CD4-positive, alpha-beta T cell (primary cell): ENCODE measurements at places on chromosomes 7 and 10. TPM values are rescaled to one million over a fixed set of nuclear protein-coding genes. Genes with fewer than 3 reads are reported as not detected.

GRCh38 chr10:128475686-128476367 is 349.6 kb upstream of the MKI67 start:
- DNase-seq, result no peak

- no peak for DNase-seq
Measured at GRCh38 chr10:132374176-132374575, 22.8 kb upstream of the PWWP2B start.

GRCh38 chr7:47505312-47506007 is 76.5 kb downstream of the TNS3 start:
- DNase-seq, result no peak

DNA sequence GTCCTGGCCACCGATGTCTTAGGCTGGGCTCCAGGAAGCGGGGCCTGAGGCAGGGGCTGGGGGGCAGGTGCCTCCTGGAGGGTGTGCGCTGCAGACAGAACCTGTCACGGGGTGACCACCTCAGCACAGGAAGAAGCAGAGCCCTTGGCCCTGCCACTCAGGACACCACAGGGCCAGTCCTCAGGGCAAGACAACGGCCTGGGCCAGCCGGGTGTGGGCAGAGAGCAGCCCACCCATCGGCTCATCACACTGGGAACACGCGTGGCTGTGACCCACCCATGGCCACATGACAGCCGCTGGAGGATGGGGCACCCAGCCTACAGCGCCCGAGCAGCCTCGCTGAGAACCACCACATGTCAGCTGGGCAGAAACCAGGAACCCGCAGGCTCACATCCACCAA is 5.9 kb upstream of the DIP2C start:
- DNase-seq, result no peak

GRCh38 chr7:953547-954327 is 743 bp downstream of the ADAP1 start:
- DNase-seq, result peak; percentile 63

- no peak for DNase-seq
Measured at GRCh38 chr7:158128572-158128971, 459.1 kb downstream of the PTPRN2 start.

GRCh38 chr7:43834463-43835251 is 34.7 kb downstream of the MRPS24 start:
- peak; percentile 11 for DNase-seq

DNA sequence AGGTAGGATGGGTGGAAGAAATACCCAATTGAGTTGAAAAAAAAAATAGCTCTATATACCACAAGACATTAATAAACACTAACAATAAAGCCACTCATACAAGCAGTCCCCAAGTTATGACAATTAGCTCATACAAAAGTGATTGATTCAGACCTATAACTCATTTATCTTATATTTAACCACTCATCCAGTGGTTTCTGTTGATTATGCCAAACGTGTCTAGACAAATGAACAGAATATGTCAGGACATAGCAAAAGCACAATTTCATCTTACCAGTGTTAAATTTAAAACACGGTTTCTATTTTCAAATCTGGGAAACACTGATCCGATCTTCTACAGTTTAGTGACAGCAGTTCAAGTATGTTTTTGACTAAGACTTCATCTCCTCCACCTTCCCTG is 17.0 kb downstream of the ABI1 start:
- no peak for DNase-seq

DNA sequence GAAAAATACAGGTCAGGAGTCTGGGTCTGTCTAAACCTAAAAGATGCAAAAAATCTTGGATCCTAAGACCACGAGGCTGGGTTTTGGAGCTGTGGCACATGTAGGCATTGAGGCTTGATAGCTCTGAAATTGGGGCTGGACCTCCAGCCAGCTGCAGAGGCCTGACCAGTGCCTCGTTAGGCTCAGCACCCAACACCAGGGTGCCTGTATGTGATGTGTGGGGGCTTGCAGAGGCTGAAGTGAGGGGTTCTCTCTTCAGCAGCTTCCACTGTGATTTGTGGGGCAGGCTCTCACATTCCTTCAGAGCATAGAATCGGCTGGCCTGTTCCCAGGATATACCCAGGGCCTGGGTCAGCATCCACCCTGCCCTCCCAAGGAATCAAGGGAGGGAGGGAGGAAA is 247.8 kb downstream of the BUB3 start:
- no peak for DNase-seq

DNA sequence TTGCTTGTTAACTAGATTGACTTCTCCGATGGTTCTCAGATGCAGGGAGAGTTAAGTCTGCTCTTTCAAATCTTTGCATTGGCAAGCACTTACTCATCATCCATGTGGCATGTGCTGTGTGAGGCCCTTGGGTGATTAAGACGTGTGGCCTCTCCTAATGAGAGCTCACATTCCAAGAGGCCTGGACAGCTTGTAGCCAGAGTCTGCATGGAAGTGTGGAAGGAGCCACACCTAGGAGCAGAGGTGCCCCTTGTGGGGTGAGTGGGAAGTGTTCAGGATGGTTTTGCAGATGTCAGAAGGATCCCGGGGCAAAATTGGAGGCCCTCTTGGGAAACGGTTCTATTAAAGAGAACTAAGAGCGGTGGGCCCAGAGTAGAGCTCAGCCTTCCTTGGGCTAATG is 225.9 kb downstream of the PAXIP1 start:
- no peak for DNase-seq

DNA sequence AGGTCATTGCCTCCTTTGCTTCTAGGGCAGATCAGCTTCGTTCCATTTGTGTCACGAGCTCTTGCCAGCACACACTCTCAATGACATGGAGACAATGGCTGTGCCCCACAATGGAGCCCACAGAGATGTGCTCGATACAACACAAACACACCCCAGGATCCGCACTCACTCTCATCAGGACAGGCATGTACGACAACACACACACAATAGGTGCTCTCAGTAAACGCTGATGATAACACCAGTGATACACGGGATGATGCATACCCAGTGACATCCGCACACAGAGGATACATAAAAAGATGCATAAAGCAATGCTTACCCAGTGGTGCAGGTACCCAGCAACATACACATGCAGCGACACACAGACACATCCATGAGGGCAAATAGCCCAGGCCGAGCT is 61.2 kb upstream of the LBX1 start:
- no peak for DNase-seq

- DNase-seq, result no peak
Measured at GRCh38 chr7:24732646-24733413, 24.4 kb downstream of the GSDME start.

GRCh38 chr7:129574487-129574886 is 37.0 kb upstream of the NRF1 start:
- no peak for DNase-seq

GRCh38 chr7:19982841-19983835 is 209.7 kb upstream of the TMEM196 start:
- no peak for DNase-seq

- no peak for DNase-seq
Measured at GRCh38 chr7:140049339-140050024, 13.3 kb downstream of the PARP12 start.

DNA sequence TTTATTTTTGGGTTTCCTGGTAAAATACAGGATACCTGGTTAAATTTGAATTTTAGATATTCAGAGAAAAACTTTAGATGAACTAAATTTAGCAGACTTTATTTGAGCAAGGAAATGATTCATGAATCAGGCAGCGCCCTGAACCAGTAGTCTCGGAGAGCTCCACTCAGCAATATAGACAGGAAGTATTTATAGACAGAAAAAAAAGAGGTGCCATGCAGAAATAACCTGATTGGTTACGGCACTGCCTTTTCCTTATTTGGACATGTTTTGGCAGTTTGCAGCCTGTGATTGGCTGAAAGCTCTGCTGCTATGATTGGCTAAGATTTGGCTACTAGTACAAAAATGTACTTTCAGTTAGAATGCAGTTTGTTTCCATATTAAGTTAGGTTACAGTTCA is 198.3 kb upstream of the DKK1 start:
- no peak for DNase-seq

GRCh38 chr10:78821052-78821451 is 247.7 kb upstream of the ZMIZ1 start:
- DNase-seq, result no peak

GRCh38 chr10:42428534-42428933 is 209.8 kb downstream of the ZNF33B start:
- DNase-seq, result no peak

DNA sequence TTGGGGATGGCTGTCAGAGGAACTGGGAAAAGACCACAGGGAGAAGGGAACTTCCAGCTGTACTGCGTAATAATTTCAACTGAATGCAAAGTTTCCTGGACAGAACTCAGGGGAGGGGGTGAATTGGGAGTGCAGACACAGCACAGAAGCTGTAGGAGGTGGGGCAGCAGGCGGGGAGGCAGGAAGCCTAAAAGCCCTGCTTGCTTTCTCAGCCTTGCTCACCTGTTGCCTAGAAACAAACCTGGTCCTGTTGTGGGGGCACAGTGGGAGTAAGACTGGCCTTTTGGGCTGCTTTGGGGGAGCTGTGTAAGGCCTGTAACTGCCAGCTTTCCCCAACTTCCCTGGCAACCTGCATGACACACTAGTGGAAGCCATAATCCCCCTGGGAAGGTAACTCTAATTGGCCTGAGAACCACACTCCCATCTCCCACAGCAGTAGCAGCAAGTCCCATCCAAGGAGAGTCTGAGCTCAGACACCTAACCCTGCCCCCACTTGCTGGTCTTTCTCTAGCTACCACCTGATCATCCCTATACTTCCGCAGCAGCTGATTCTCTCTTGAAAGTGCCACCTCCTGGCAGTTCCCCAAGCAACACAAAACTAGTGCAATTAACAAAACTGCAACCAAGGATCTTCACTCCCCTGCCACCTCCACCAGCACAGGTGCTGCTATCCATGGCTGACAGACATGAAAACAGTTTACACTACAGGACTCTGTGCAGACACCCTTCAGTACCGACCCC is 1239.3 kb downstream of the SORCS1 start:
- no peak for DNase-seq

DNA sequence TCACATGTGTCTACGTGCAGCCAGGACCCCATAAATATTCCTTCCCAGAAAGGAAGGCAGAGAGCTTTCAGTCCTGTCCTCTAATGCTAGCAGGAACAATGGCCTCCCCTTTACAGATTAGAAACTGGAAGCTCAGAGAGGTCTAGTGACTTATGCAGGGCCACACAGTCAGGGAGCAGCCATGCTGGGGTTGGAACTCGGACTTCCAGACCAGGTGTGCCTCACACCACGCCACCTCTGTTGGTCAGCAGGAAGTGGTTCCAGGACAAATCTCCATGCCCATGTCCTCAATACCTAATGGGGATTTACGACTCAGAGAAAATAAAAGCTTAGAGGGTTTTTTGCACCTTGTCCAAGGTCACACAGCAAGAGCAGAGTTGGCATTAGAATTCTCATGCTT is 378.9 kb downstream of the RPS24 start:
- no peak for DNase-seq

DNA sequence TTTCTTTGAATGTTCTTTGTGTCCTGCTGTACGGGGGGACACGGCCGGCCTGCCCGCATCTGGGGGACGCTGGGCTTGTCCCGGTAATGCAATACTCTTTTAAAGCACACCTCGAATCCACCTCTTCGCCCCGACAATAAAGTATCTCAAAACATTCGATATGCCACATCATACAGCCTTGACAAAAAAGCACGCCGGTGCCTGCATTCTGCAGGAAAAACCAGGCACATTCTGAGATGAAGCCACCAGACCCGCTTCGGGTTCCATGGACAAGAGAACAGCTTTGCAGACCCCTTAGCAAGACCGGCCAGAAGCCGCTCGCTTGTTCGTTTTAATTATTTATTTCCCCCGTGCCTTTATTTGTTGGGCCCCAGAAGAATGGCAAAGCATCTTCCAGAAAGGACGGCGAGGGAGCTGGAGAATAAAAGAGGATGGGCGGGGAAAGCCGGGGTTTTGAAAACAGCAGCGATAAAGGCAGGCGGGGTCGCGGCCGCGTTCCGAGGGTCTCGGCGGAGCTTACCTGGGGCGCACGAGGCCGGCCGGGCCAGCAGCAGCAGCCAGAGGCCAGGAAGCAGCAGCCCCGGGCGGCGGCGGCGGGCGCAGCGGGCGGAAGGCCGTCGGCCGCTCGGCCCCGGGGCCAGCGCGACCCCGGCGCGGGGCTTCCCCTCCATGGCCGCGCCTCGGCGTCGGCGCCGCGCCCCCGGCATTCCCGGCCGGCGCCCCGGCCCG is 462 bp downstream of the KIAA1549 start:
- no peak for DNase-seq

- no peak for DNase-seq
Measured at GRCh38 chr10:62043421-62044021, 142.0 kb downstream of the ARID5B start.

GRCh38 chr10:43170491-43170890 is 32.2 kb downstream of the CSGALNACT2 start:
- DNase-seq, result no peak

DNA sequence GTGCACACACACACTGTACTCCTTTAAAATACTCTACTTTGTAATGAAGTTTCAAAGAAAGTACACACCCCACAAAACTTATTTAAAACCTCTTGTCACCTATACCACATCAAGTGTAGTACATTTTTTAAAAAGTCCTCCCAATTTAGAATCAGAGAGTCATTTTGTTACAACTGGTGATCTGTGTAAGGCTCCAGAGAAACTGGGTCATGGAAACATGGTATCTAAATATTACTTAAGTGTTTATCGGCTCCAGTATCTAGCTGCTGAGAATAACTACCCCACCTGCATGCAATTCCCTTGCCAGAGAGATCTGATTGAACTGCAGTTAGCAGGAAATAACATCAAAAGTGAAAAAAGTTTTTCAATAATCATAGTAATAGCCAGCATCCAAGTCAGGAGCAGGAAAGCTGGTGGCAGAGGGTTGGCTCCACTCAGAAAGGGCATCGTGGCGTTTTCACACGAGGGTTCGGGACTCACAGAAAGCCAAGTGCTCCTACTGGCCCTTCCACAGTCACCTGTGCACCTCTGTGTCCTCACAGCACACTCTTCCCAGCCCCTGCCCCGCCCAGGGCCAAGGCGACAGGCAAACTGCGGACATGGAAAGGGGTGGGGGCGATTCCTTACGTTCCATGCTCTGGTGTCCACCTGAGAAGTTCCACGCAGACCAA is 6.5 kb downstream of the RGS10 start:
- DNase-seq, result no peak

GRCh38 chr10:101041252-101041761 is 10.3 kb downstream of the SFXN3 start:
- DNase-seq, result peak; percentile 68

Gene JCAD
- total RNA-seq, result not detected

Gene LGI1
- total RNA-seq, result not detected

Gene SNX10
- total RNA-seq, result 5.8 TPM

Gene CFAP69
- total RNA-seq, result not detected

Gene TMEM196
- total RNA-seq, result not detected

Gene TAF3
- 12.6 TPM for total RNA-seq

Gene NPFFR1
- total RNA-seq, result not detected

Gene FKBP6
- not detected for total RNA-seq

Gene HECW1
- total RNA-seq, result not detected

Gene DLX5
- not detected for total RNA-seq

Gene CAMK1D
- total RNA-seq, result 28.8 TPM

Gene PDE6C
- not detected for total RNA-seq

Gene DENND2A
- total RNA-seq, result not detected

Gene TAS2R39
- total RNA-seq, result not detected

Gene FOXI2
- total RNA-seq, result not detected

Gene COMTD1
- total RNA-seq, result 9.5 TPM

Gene TAC1
- total RNA-seq, result not detected

Gene TFEC
- not detected for total RNA-seq

Gene ZNF107
- total RNA-seq, result 12.4 TPM
